ENCODE measurements at places on chromosomes 2 and 18. TPM values are rescaled to one million over a fixed set of nuclear protein-coding genes. Genes with fewer than 3 reads are reported as not detected.

Gene SIGLEC15
- total RNA-seq: 2.5 TPM

Gene SLC9A2
- 0.16 TPM for total RNA-seq

Gene SLC11A1
- 161 TPM for total RNA-seq

Gene HOXD1
- 0.95 TPM for total RNA-seq

Gene SLC14A1
- 15.1 TPM for total RNA-seq

Gene LYPD6
- 2.8 TPM for total RNA-seq

Measured in omental fat pad (tissue), 4 donors.